ENCODE measurements at places on chromosomes 13 and 19.

- no peak for DNase-seq
Observed at GRCh38 chr19:54414156-54414555, 1.1 kb upstream of the TTYH1 start.

GRCh38 chr13:48068952-48069351 is 26.0 kb downstream of the MED4 start:
- no peak for DNase-seq

GRCh38 chr13:102679449-102680132 is 15.3 kb downstream of the METTL21C start:
- DNase-seq = no peak

DNA sequence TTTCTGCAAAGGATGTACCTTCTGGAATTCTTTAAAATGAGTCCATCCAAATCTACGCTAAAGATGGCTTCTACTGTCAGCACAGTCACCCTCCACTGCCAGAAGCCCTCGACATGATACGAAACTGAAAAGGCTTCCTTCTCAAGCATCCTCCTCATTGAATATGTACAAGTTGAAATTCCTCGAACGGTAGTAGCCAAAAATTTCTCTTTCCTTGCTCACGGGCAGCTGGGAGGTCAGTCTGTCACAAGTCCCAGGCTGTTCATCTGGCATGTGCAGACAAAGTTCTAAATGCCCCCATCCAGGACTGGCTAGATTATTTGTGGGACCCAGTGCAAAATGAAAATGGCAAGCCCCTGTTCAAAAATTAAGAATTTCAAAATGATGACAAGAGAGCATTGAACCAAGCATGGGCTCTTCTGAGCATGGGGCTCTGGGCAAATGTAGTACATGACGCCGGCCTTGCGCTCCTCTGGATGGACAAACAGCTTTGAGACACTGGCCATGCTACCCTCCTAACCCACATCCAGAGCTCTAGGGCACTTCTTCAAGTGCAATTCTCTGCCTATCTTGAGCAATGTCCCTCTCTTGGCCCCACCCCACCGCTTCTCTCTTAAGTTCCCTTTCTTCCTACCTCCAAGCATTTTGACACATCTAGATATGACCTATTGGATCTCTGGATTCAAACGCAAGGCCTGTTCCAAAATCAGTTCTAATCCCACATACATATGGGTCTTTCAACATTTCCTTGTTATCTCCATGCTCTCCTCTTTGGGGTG is 78.9 kb upstream of the FLT1 start:
- DNase-seq = no peak

GRCh38 chr19:44613295-44614178 is at the start of gene IGSF23:
IGSF23 (plus strand) TSS chr19:44613563; CDS start chr19:44613646, 83 bp downstream.
- DNase-seq = no peak

DNA sequence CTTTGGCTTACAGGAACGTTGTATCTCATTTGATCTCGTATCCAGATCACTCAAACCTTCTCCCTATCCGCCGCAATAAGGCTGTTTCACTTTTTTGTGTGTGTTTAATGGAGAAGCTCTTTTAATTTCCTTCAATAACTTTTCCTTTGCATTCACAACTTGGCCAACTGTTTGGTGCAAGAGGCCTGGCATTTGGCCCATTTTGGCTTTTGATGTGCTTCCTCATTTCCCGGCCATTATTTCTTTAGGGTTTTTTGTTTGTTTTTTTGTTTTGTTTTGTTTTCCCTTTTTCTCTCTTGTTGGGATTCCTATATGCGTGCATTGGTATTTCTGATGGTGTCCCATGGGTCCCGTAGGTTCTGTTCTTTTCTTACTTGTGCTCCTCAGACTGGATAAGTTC is 6.1 kb upstream of the UPF3A start:
- DNase-seq = no peak

DNA sequence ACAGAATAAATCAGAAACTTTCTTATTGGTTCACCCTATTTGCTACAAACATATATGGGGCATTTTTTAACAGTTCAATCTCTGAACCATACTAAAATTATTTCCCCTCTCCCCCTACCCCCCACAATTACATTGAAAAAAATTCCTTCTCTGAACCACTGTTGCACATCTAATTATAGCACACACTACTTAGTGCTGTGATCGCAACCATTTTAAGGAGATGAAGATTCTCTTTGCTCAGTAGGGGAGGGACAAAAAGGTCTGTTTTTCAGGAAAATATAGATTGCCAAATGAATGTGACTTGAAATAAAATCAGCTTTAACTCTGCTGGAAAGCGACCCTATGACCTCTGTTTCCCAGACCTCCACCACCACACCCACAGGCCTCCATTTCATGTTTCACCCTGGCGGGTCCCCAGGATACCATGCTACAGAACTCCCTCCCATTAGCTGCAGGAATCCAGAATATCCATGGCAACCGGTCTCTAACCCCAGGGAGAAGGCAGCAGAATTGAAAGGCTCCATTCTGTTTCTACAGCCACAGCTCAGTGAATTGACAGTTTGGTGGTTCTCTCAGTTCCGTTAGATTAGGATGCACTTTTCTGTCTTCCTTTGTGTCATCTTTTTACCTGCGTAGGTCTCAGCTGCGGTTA is 286.3 kb downstream of the TBC1D4 start:
- DNase-seq = no peak

DNA sequence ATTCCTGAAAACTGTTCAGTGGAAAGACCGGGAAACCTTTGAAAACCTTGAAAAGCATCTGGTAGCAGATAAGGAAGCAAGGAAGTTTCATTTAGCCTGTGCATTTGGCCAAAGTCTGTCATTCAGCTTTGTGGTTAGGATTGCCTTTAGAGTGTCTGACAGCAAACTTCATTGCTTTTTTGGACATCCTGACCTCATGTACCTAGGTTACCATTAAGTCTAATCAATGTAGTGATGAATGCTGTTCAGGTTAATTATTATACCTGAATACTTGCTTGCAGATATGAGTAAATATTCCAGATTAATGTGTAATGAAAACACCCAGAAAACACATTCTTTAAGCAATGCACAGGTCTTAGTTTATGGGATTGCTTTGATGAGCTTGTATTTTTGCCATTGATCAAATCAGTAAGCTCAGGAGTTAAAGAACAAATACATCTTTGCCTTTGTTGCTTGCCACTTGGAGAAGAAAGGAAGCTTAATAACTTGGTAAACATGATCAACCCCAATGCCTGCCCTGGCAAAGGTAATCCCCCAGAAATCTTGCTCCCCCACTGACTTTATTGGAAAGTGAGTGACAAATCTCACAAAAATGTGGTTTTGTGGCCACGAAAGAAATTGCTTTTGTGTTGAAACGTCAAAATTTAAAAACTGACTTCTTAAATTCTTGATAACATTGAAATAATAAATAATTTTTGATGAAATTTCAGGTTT is 87.4 kb downstream of the SLC15A1 start:
- DNase-seq = no peak

DNA sequence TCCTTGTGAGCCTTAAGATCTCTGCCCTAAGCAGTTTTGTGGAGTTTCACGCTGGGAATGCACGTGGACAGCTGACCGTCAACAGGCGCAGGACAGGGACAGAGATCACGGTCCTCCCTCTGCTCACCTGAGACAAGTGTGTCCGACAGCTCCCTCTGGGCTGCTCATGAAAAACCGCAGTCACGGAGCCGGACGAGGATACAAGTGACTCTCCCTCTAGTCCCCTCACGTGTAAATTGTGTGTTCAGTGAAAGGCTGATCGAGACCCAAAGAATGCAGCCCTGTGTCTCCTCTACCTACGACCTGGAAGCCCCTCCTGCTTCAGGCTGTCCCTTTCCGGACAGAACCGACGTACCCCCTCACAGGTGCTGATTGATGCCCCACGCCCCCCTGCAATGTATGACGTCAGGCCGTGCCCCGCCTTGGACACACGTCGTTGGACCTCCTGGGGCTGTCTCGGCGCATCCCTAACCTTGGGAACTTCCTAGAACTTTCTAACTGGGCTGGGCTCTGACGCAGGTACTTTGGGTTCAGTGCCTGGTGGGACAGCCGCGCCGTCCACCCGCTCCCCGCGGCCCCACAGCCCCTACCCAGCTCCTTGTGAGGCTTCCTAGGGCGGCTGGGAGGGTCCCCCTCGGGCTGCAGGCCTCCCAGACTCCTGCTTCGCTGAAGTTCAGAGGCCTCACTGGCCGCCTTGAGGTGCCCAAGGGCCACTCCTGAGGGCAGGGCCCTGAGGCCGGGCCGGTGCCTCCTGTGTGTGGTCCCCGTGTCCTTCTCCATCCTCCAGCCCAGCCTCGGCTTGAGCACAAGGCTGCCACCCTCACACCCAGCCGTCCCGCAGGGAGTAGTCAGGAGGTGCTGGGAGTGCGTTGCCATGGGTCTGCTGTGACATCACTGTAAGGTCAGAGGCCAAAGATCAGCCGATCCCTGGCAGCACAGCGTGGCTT is at the start of gene C13orf46:
Gene C13orf46, minus strand, starts transcription at position 859 of the 947 bp plus-strand sequence. Its CDS starts 79 bp downstream, at position 780.
- DNase-seq = no peak

- no peak for DNase-seq
Observed at GRCh38 chr13:78376822-78377221, 226.5 kb downstream of the POU4F1 start.

DNA sequence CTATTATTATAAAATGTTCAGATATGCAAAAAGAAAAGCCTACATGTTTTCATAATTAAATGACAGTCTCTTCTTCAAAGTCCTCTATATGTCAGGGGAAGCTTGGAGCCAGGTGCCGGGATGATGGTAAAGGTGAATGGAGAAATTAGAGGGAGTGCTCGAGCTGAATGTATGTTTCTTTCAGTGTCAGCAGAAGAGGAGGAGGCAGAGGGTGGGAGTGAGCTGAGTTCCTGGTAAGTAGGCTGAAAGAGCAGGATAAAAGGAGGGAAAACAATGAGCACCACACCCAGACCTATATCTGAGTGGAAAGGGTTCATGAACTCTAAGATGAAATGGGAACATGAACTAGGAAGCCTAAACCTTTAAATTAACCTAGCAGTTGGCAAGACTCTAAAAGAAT is 307.6 kb upstream of the NBEA start:
- DNase-seq = no peak

GRCh38 chr19:16148443-16149229 is 5.2 kb downstream of the HSH2D start:
- no peak for DNase-seq

DNA sequence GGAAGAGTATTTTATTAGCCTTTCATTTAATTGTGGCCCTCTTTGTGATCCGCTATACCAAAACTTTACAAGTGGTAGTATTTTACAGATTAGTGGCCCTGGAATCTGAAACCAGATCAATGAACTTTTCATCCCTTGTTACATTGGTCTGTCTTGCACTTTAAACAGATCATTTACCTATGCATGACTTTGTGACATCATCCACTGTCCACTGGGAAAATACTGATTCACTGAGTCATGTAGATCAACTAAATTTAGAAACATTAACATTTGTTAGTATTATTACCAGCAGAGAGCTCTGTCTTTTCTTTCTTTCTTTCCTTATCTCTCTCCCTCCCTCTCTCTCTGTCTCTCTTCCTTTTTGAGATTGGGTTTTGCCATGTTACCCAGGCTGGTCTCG is 17.5 kb downstream of the PCDH8 start:
- DNase-seq = no peak

DNA sequence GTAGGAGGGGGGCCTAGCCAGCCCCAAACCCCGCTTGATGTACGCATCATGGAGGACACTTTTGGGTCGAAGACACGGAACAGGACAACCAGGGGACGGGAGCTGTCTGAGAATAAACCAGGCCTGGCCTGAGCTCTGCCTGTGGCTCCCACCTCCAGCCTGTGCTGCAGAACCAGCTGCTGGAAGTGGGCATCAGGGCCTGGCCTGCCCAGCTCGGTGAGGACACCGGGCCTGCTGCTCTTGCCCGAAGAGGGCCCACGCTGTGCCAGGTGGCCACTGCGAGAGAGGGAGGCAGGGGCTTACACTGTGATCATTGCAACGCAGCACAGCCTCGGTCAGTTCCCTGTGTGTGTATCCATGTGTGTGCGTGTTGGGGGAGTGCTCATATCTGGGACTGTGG is 34.6 kb downstream of the CEBPG start:
- no peak for DNase-seq

DNA sequence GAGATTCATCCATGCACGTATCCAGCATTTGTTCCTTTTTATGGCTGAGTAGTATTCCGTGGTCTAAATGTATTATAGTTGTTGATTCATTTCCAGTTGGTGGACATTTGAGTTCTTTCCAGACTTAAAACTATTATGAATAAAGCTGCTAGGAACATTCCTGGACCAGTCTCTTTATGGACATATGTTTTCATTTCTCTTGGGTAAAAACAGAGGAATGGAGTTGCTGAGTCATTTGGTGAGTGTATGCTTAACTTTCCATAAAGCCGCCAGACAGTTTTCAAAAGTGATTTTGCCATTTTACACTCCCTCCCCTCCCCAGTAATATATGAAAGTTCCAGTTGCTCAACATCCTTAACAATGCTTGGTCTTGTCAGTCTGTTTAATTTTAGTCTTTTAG is 116.4 kb downstream of the TSHZ3 start:
- DNase-seq = no peak

- no peak for DNase-seq
Observed at GRCh38 chr19:3440082-3440481, 40.2 kb downstream of the SMIM24 start.

DNA sequence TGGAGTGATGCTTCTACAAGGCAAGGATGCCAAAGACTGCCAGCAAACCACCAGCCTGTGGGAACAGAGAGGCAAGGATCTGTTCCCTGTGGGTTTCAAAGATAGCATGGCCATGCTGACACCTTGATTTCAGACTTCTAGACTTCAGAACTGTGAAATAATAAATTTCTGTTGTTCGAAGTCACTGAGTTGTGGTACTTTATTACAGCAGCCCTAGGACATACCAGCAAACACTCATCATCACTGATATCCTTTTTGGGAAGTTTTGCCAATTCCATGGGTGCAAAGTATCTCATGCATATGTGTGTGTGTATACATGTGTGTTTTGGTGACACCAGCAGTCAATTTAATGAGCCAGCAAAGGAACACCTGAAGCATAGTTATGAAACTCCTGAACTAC is 21.0 kb downstream of the LMO7 start:
- no peak for DNase-seq

DNA sequence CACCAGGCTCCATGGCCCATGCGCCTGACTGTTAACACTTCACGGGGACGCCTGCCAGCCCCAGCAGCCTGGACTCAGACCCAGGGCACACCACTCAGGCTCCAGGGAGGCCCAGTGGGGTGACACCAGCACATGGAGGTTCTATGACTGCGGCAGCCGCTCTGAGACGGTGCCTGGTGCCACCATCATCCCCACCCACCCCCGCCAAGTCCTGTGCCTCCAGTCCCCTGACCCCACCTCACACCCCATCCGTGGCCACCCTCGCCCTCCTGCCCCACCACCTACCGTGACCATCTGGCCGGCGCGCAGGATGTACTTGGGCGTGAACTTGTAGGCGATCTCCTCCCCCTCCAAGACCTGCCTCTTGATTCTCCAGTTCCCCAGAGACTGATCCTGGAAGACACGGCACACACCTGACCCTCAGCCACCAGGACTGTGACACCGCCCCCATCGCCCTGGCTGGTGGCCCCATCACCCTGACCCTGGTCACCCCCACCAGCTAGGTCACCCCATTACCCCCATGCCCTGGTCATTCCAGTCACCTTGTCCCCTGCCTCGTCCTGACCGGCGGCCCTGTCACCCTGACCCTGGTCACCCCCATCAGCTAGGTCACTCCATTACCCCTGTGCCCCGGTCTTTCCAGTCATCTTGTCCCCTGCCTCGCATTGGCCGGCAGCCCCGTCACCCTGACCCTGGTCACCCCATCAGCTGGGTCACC is 4.9 kb upstream of the TIMM13 start:
- no peak for DNase-seq
